Right ventricle myocardium superior (tissue), 1 donor: ENCODE measurements at places on chromosomes 7 and 10.

- DNase-seq = no peak
Measured at GRCh38 chr10:18619016-18619415, 32.4 kb downstream of the NSUN6 start.

DNA sequence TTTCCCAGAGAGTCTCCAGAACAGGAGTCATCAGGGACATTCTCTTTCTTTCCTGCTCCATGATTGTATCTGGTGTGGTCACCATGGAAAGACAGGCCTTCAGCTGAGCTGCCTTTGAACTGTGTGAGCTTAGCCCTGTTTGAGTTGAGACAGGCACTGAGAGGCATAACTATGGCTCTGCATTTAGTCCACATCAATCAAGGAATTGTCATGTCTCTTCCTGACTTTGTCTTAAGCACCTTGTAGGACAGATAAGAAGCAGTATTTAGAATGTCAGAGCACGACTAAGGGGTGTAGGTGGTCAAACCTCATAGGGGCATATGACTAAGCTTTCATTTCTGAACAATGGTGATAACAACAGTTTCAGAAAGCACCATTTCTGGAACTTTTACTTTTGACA, 53.5 kb downstream of the EPDR1 start:
- DNase-seq = no peak

GRCh38 chr7:122726881-122727280, 24.2 kb upstream of the RNF148 start:
- no peak for DNase-seq

DNA sequence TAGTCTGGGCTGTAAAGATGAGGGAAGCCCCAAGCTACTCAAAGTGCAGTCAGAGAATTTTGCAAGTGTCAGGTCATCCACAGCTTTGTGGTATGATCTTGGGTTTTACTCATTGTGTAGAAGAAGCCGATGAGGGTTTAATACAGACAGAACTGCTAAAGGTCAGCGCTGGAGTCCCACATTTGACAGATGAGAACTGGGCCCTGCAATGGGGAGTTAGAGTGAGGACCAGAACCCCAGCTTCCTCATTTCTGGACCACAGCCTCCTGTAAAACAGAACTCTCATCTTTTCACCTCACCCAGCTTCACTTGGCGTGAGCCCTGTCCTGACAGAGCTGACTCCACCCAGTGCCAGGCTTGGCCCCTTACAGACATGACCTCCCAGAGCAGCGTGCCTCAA, 20.1 kb downstream of the LRRC20 start:
- no peak for DNase-seq

DNA sequence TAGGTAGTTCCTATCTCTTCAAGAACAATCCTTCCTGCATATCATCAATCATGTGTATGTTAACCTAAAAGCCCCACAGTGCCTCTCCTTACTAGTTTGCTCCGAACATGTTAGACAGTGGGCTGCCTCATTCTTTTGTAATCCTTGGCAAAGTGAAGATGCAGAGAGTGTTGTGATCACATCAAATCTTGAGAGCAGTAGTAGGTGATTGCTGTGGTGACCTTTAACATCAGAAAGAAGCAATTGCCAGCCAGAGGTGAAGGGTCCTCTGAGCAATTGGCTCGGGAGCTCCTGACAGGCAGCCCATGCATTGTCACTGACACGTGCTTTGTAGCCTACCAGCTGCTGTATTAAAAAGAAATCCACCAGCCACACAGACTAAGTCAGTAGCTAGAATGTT, 19.6 kb upstream of the GSTK1 start:
- DNase-seq = no peak

- no peak for DNase-seq
Measured at GRCh38 chr7:156666368-156667109, 26.0 kb downstream of the RNF32 start.

DNA sequence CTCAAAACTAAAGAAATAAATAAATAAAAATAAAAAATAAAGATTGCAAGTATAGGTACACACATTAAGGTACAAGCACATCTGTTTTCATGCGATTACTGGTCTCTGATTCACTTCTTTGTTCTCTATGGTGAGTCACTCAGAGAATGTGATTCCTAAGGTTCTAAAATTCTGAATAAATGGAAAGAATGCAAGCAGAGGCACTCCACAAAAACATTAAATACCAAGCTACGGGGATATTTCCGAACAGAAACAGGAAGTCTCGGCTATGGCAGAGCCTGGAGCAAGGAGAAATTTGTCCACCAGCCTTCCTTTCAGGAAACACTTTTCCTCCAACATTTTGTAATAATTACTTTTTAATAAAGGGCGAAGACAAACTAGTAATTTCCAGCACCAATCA, 1.4 kb downstream of the VOPP1 start:
- DNase-seq = no peak

DNA sequence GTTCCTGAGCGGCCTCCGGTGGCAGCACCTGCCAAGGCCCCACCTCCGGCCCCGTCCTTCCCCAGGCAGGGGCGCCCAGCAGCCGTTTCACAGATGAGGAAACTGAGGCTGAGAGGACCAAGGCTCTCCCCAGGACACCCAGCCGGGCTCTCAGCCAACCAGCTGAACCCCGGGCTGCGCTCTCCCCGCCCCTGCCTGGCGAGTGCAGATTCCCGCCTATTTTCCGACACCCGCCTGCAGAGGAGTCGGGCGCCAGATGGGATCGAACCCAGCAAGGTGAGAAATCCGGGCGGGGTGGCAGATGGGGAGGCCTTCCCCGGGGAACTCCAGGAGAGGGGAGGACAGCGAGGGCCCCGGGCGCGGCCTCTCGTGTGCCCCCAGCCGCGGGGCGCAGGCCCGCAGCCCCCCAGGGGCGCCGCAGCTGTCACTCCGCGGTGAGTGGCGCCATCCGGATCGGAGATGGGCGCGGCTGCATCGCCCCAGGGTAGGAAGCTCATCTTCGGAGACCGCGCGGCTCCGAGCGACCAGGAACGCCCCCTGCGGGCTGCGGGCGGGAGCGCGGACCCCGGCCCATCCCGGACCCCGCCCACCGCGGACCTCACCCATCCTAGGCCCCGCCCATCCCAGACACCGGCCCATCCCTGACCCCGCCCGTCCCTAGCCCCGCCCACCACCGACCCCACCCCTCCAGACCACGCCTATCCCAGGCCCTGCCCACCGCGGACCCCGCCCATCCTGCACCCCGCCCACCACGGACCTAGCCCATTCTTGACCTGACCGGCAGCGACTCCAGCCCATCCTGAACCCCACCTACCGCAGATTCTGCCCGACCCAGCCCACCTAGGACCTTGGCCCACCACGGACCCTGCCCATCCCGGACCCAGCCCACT, 90.3 kb downstream of the MICALL2 start:
- DNase-seq = no peak

GRCh38 chr7:26813432-26813831, 51.0 kb downstream of the SKAP2 start:
- no peak for DNase-seq

DNA sequence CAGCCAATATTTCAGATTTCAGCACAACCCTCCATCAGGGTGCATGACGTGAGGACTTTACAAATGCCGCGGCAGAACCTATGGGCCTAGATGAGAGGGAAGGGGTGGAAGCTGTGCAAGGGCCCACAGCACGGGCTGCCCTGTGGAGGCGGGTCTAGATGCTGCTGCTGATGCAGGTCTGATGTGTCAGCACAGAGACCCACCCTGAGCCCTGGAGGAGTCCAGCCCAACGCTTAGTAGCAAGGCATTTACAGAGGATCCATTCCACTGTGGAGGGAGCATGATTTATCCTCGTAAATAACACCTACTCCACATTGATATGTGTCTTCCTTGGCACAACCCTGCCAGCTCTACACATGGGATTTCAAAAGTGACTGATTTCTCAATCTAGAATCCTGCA, 48.5 kb downstream of the MYL10 start:
- no peak for DNase-seq
